ENCODE measurements at places on chromosomes 12 and 14.

- no peak for DNase-seq
Observed at GRCh38 chr12:6494968-6495367, 1.1 kb downstream of the NCAPD2 start.

- no peak for DNase-seq
Observed at GRCh38 chr12:54463034-54463433, 10.4 kb downstream of the GTSF1 start.

- DNase-seq = no peak
Observed at GRCh38 chr14:44565968-44566367, 58.9 kb upstream of the FSCB start.

DNA sequence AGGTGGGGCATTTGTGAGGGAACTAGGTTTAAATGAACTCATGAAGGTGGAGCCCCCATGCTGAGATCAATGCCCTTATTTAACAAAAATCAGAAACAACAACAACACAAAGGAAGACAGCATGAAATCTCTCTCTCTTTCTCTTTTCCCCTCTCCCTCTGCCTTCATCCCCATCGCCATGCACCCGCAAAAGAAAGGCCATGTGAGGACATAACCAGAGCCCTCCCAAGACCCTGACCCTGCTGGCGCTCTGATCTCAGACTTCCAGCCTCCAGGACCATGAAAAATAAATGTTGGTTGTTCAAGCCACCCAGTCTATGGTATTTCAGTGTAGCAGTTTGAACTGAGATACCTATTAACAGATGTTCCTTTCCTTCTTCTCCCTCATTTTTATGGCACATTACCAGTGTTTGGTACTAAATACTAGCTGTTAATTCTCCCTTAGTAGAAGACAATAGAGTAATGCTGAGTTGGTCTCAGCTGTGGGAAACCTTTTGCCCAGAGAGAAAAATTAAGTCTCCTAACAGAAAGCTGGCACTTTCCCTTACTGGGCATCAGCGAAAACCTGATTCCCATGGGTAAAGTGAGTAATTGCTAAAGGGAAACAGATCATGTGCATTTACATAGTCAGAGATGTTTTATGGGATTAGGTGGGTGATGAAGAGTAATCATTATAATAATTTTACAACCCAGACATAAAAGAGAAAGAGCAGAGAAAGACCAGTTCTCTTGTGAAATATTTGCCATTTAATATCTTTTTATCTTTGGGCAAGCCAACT, 264.0 kb upstream of the PLEKHG7 start:
- DNase-seq = no peak

DNA sequence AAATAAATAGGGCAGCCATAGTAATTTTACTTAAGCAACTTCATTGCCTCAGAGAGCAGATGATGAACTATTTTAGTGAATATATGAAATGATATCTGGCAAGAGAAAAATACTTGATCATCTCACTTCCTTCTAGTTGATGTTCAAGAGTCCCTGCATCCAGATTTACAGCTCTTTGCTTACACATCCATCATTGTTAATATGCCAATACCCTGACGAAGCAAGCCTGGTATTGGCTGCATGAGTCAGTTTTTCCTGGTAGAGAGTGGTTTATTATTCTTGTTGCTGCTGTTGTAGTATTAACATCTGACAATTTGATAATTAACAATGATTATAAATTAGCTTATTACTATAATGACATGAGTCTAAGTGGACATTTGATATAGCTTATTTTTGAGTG, 681.9 kb downstream of the NRXN3 start:
- DNase-seq = no peak

DNA sequence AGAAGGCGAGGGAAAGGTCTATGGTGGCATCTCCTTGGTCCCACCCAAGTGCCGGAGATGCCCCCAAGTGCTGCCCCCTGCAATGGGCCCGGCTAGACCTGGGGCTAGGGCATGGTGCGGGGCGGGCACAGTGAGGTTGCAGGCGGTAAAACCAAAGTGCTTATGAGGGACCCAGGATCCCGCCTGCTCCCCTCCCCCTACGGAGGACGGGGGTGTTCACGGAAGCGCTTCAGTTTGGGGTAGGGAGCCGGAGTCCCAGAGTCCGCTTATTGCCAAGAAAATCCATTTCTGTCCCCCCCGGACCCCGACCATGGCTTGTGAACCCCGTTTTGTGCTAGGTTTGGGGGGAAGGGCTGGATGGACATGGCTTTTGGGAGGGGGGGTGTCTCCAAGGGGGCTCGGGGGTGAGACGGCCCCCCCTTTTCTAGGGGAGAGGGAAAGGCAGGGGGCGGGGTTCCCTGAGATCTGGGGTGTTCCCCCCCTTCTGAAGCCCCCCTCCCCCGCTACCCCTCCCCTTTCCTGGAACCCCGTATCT, 5.4 kb upstream of the GPR84 start:
- DNase-seq = no peak

- DNase-seq = no peak
Observed at GRCh38 chr12:77591959-77592743, 238.5 kb upstream of the NAV3 start.

DNA sequence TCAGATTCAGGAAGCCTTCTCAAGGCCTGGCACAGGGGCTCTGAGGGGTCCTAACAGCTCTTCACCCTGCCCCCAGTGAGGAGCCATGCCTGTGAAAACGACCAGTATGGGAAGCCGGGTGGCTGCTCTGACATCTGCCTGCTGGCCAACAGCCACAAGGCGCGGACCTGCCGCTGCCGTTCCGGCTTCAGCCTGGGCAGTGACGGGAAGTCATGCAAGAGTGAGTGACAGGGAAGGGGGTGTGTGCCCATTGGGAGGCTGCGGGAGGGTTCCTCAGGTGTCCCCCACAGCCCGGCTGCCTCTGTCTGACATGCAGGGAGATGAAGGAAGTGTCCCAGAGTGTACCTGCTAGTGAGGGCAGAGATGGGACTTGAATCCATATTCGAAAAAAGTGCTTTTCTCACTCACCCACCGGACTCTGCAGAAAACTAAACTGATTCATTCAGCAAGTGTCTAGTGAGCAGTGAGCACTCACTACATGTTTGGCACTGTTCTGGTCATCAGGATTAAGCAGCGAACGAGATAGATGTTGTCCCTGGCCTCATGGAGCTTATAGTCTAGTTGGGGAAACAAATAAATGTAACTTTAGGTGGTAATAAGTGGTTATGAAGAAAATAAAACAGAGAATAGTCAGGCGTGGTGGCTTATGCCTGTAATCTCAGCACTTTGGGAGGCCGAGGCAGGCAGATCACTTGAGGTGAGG, 9.4 kb upstream of the LRP1-AS start:
- DNase-seq = no peak

DNA sequence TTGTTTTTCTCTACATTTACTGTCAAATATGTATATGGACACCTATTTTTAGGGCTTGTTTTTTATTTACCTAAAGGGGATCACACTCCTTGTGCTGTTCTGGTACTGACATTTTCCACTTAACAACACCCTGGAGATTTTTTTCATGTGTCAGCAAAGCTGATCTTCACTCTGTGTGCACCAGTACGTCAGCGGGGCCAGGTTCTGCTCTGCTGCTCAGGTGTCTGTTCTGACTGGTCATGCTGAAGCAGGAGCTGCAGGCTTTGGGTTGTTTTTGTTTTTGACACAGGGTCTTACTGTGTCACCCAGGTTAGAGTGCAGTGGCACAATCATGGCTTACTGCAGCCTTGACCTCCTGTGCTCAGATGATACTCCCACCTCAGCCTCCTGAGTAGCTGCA, 81.9 kb upstream of the CCND2 start:
- DNase-seq = no peak

GRCh38 chr12:71636704-71637115, 26.9 kb downstream of the ZFC3H1 start:
- DNase-seq = no peak

DNA sequence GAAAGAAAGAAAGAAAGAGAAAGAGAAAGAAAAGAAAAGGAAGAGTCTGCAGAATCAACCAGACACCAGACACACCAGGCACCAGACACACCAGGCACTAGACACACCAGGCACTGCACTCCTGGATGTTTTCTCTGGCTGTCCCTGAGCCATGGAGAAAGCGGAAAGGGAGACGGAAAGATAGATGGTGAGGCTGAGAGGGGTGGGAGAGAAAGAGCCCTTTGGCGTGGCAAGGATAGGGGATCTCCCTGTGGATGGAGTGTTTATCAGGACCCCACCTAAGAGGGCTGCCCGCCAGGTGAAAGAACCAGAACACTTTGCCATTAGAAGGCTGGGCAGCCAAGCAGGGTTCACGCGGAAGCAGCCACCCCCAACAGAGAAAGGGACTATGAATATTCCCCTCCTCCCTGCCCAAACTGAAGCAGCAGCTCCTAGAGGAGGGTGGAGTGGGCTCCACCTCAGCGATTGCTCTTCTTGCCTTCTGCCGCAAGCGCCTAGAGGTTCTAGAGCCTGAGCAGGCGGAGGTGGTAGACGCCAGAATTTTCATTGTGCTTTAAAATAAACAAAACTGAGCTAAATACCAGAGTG, 13.4 kb downstream of the ST8SIA1 start:
- no peak for DNase-seq

- DNase-seq = no peak
Observed at GRCh38 chr14:68653108-68653507, 139.8 kb downstream of the ZFP36L1 start.

GRCh38 chr14:48731260-48731659, 854.9 kb downstream of the RPS29 start:
- DNase-seq = no peak

DNA sequence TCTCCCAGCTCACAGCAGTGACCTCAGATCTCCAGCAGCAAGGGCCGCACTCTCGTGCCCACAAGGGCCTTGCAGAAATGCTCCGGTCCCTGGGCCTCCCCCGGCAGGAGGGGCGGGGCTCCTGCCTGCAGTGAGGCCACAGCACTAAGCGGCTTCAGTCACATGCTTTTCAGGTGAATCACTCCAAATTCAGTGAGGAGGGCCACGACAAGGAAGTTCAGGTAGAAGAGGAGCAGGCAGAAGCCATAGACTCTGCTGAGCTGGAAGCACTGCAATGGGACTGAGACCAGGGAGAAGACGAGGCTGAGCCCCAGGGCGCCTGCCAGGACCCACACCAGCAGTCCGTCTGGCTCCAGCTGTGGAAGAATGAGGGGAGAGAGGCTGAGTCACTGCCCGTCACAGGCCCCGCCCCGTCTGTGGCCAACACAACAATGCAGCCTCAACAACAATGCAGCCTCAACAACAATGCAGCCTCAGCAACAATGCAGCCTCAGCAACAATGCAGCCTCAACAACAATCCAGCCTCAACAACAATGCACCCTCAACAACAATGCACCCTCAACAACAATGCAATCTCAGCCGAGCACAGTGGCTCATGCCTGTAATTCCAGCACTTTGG, 35.2 kb downstream of the SLC8B1 start:
- no peak for DNase-seq

GRCh38 chr12:11677093-11677492, 27.6 kb downstream of the ETV6 start:
- no peak for DNase-seq

DNA sequence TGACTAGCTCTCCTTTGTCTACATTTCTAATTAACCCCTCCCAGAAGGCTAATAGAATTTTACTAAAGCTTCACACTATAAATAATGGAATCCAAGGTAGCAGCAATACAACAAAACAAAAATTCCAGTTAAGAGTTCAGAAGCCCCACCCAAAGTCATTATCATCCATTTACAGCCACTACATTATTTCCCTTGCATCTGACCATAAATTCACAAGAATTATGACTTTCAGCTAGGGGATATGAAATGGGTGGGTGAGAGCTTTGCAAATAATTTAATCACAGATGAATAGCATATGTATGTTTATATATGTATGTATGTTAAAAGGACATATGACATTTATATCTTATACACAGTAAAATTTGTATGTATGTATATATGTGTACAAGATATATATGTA, 65.3 kb upstream of the PTGDR start:
- DNase-seq = no peak

DNA sequence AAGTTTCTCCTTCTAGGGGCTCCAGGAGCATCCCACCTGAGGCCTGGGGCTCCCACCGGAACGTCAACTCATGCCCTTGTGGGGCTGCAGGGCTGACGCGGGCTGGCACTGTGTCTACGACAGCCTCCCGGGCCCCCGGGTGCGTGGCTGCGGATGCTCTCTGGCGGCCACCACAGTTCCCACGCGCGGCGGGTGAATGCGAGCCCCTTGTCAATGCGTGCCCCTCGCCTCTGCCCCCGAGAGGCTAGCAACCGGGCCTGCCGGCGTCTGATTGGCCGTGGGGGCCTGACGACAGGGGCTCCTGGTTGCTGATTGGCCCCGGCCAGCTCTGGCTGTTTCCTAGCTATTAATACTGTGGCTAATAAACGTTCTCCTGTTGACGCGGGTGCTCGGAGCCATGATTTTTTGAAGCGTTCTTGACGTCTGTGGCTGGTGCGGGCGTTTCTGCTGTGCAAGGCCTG, 1.8 kb upstream of the MEG3 start:
- DNase-seq = no peak

GRCh38 chr12:131072451-131073230, 118.9 kb downstream of the ADGRD1 start:
- no peak for DNase-seq

- DNase-seq = no peak
Observed at GRCh38 chr12:124490584-124491305, 76.7 kb downstream of the NCOR2 start.

DNA sequence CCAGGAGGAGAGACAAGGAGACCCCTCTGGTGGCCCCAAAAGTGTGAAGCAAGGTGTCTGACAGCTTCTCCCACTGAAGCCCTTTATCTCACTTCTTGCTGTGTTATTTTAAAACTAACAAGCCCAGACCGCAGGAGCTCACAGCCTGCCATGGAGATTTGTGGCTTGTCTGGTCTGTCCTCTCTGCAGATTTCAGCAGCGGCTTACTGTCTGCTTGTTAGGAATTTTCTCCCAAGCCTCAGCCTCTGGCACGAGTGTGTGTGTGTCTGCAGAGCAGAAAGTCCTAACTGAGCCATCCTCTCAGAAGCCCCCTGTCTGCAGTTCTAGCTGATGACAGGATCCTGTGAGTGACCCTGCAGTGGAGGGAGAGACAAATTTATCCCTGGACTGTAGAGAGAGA, 87.9 kb upstream of the HSPB8 start:
- no peak for DNase-seq

DNA sequence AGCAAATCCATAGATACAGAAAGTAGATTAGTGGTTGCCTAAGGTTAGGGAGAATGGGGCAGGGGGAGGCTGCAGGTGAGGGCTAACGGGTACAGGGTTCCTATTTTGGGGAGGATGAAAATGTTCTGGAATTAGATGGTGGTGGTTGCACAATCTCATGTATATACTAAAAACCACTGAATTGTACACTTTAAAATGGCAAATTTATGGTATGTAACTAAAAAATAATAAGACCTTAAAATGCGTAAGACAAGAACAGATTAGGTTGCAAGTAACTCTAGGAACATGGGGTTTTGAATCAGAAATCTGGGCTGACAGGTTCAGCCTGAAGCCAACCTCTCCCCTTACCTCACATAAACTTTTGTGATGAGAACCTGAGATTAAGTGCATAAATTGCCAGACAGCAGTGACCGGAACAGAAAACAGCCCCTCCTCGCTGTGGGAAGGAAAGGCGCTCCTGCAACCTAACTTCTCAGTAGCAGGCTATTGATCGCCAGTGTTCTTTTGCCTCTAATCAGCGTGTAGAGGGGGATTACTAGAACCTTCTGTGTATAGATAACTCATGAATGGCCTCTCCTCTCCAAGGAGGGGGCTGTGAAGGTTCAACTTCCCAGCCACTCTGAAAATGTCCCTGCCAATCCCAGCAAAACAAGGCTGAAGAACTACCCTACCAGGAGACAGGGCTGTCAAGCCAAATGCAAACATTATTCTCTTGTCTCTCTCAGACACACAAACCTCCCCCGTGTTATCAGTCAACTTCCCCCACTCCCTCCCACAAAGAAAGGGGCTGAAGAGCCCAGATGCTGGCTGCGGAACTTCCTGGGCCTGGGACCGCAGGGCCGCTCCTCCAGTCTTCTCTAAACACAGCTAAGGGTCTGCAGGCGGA, 1.9 kb downstream of the SSH1 start:
- DNase-seq = no peak

All from activated naive CD8-positive, alpha-beta T cell treated with anti-CD3 and anti-CD28 coated beads for 36 hours (primary cell).